Mesenteric fat pad (tissue), 1 donor: ENCODE measurements at places on chromosomes 13 and 19. TPM values are rescaled to one million over a fixed set of nuclear protein-coding genes. Genes with fewer than 3 reads are reported as not detected.

CRX gene
- total RNA-seq: not detected

APOC1 gene
- 32.3 TPM for total RNA-seq

S1PR5 gene
- total RNA-seq: 0.13 TPM

ZNF709 gene
- 2.3 TPM for total RNA-seq

NDUFA13 gene
- 295 TPM for total RNA-seq

GJA3 gene
- 0.06 TPM for total RNA-seq

RUBCNL gene
- 6.7 TPM for total RNA-seq

SRRM5 gene
- total RNA-seq: 0.22 TPM

SSBP4 gene
- 63.3 TPM for total RNA-seq

PGLYRP1 gene
- total RNA-seq: 1.6 TPM

ZNF577 gene
- total RNA-seq: 8.0 TPM

CGB3 gene
- not detected for total RNA-seq

RBM26 gene
- total RNA-seq: 32.2 TPM

ZNF45 gene
- 7.7 TPM for total RNA-seq

ITGBL1 gene
- 5.1 TPM for total RNA-seq

LGALS14 gene
- total RNA-seq: not detected

C19orf85 gene
- not detected for total RNA-seq

TUBB4A gene
- total RNA-seq: 0.48 TPM

FAM32A gene
- total RNA-seq: 59.4 TPM

RASAL3 gene
- total RNA-seq: 4.1 TPM

FKBP8 gene
- total RNA-seq: 176 TPM

ADGRE2 gene
- total RNA-seq: 10.9 TPM

FCER2 gene
- total RNA-seq: 0.67 TPM

OR7G1 gene
- not detected for total RNA-seq

LRRC63 gene
- 0.19 TPM for total RNA-seq

DACT3 gene
- 3.4 TPM for total RNA-seq

TBXA2R gene
- total RNA-seq: 5.4 TPM

LRP3 gene
- total RNA-seq: 43.3 TPM

ZNF296 gene
- total RNA-seq: 0.61 TPM

COX6B1 gene
- total RNA-seq: 362 TPM

MAST1 gene
- total RNA-seq: 0.90 TPM
